ENCODE measurements at places on chromosomes 1 and 21. TPM values are rescaled to one million over a fixed set of nuclear protein-coding genes. Genes with fewer than 3 reads are reported as not detected.
A peak's percentile ranks its signal among the peaks of the same experiment; 100 is the strongest.

Gene LRRC53
- polyA plus RNA-seq = not detected

Gene AKT3
- polyA plus RNA-seq = 0.56 TPM

Gene PODN
- polyA plus RNA-seq = not detected

Gene RNF186
- not detected for polyA plus RNA-seq

Gene TATDN3
- polyA plus RNA-seq = 18.5 TPM

Gene SLFNL1
- polyA plus RNA-seq = not detected

Gene OR6K3
- not detected for polyA plus RNA-seq

Gene C1QTNF12
- 0.31 TPM for polyA plus RNA-seq

Gene TDRD5
- not detected for polyA plus RNA-seq

Gene HSD3B1
- not detected for polyA plus RNA-seq

Gene TTC24
- not detected for polyA plus RNA-seq

Gene OR2L5
- not detected for polyA plus RNA-seq

GRCh38 chr1:219402925-219403324 lies 210.0 kb downstream of the ZC3H11B start:
- H3K4me3 ChIP-seq = no peak overlapping the region
- DNase-seq = no peak
- no peaks in the 10 kb centered on the region for H3K36me3 ChIP-seq
- no peaks in the 10 kb centered on the region for H3K27me3 ChIP-seq
- H3K27ac ChIP-seq = no peak overlapping the region

GRCh38 chr1:185788386-185788785 lies 54.2 kb downstream of the HMCN1 start:
- no peaks in the 10 kb centered on the region for H3K27me3 ChIP-seq
- H3K4me1 ChIP-seq = no peaks in the 10 kb centered on the region
- no peak overlapping the region for H3K27ac ChIP-seq
- H3K4me3 ChIP-seq = no peak overlapping the region

- no peaks in the 10 kb centered on the region for H3K27me3 ChIP-seq
- H3K27ac ChIP-seq = peak overlapping the region; percentile 98
- no peak overlapping the region for H3K4me3 ChIP-seq
- H3K36me3 ChIP-seq = peaks cover 18% of the 10 kb centered on the region
- H3K4me1 ChIP-seq = peaks cover 53% of the 10 kb centered on the region
Observed at GRCh38 chr1:169890761-169891538, 2.7 kb downstream of the SCYL3 start.

- H3K4me1 ChIP-seq = no peaks in the 10 kb centered on the region
- no peak overlapping the region for H3K27ac ChIP-seq
- H3K27me3 ChIP-seq = no peaks in the 10 kb centered on the region
- no peak for DNase-seq
Observed at GRCh38 chr1:19327736-19328135, 15.6 kb downstream of the SLC66A1 start.

- H3K4me3 ChIP-seq = peak overlapping the region; percentile 99
- H3K36me3 ChIP-seq = peaks cover 18% of the 10 kb centered on the region
- H3K27ac ChIP-seq = peak overlapping the region; percentile 90
- H3K4me1 ChIP-seq = peaks cover 59% of the 10 kb centered on the region
- no peak for DNase-seq
- no peaks in the 10 kb centered on the region for H3K27me3 ChIP-seq
Observed at GRCh38 chr1:153957744-153958110, 685 bp downstream of the CRTC2 start.

GRCh38 chr21:36852293-36852692 lies 114.2 kb downstream of the HLCS start:
- no peak overlapping the region for H3K4me3 ChIP-seq
- no peaks in the 10 kb centered on the region for H3K4me1 ChIP-seq
- H3K27me3 ChIP-seq = no peaks in the 10 kb centered on the region
- no peak overlapping the region for H3K27ac ChIP-seq
- H3K36me3 ChIP-seq = no peaks in the 10 kb centered on the region

DNA sequence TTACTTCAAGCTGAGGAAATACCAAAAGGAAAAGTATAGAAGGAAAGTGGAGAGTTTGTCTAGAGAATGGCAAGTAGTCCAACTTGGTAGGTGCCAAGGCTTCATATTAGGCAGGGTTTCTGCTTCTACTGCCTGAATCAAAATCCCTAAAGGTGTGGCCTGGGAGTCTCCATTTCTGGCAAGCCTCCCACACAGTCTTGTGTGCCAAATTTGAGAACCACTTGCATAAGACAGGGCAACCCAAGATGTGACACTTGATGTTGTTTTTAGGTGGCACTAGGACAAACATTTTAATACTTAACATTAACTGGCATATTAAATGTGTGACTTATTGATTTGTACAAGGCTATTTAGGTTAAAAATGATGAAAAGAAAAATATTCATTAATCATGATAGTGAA lies 60.1 kb downstream of the ATG4C start:
- no peak for DNase-seq
- H3K4me3 ChIP-seq = no peak overlapping the region
- H3K27me3 ChIP-seq = no peaks in the 10 kb centered on the region
- H3K4me1 ChIP-seq = no peaks in the 10 kb centered on the region

DNA sequence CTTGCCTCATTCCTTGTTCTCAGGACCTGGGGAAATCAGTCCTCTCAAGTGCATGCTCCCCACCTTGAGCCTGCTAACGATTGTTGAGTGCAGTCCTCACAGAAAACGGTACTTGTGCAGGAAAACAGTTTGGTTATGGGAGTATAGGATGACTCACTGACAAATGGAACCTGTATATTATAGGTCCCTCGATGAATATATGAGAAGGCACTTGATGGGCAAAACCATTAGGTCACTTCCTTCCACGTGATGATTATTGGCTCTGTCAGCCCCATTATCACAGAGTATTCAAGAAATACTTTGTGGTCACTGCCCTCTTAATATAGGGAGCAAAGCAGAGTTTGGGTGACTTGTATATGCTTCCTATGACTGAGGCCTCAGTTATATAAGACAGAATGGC lies 6.2 kb downstream of the CCDC17 start:
- no peaks in the 10 kb centered on the region for H3K4me1 ChIP-seq
- H3K27ac ChIP-seq = no peak overlapping the region
- no peak overlapping the region for H3K4me3 ChIP-seq
- DNase-seq = no peak

DNA sequence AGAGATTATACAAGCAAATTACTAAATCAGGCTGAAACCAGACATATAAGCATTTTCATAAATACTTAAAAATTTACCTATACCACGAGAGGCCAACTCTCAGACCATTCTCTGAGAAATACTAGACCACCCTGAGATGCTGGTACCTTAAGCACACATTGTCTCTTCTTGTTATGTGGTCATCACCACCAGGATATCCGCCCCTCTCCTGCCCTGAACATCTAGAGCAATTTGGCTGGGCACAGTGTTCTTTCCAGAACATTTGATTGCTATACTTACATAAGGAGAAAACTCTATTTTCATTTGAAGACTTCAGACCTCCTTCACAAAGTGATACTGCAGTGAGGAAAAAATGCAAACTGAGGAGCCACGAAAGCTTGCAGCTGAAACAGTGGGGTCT lies 36.2 kb upstream of the DUSP10 start:
- DNase-seq = no peak
- no peaks in the 10 kb centered on the region for H3K36me3 ChIP-seq
- H3K27me3 ChIP-seq = no peaks in the 10 kb centered on the region
- H3K4me1 ChIP-seq = peaks cover 59% of the 10 kb centered on the region
- no peak overlapping the region for H3K4me3 ChIP-seq

GRCh38 chr1:193355178-193355577 lies 168.8 kb upstream of the B3GALT2 start:
- no peaks in the 10 kb centered on the region for H3K4me1 ChIP-seq
- no peak overlapping the region for H3K27ac ChIP-seq
- no peak overlapping the region for H3K4me3 ChIP-seq
- H3K27me3 ChIP-seq = no peaks in the 10 kb centered on the region
- DNase-seq = no peak

GRCh38 chr1:81635816-81636215 lies 164.9 kb upstream of the ADGRL2 start:
- H3K27me3 ChIP-seq = no peaks in the 10 kb centered on the region
- H3K36me3 ChIP-seq = no peaks in the 10 kb centered on the region
- H3K4me1 ChIP-seq = no peaks in the 10 kb centered on the region
- DNase-seq = no peak

- no peak overlapping the region for H3K27ac ChIP-seq
- H3K27me3 ChIP-seq = no peaks in the 10 kb centered on the region
- H3K36me3 ChIP-seq = no peaks in the 10 kb centered on the region
- no peak for DNase-seq
Observed at GRCh38 chr21:18443085-18443484, 39.5 kb upstream of the TMPRSS15 start.

DNA sequence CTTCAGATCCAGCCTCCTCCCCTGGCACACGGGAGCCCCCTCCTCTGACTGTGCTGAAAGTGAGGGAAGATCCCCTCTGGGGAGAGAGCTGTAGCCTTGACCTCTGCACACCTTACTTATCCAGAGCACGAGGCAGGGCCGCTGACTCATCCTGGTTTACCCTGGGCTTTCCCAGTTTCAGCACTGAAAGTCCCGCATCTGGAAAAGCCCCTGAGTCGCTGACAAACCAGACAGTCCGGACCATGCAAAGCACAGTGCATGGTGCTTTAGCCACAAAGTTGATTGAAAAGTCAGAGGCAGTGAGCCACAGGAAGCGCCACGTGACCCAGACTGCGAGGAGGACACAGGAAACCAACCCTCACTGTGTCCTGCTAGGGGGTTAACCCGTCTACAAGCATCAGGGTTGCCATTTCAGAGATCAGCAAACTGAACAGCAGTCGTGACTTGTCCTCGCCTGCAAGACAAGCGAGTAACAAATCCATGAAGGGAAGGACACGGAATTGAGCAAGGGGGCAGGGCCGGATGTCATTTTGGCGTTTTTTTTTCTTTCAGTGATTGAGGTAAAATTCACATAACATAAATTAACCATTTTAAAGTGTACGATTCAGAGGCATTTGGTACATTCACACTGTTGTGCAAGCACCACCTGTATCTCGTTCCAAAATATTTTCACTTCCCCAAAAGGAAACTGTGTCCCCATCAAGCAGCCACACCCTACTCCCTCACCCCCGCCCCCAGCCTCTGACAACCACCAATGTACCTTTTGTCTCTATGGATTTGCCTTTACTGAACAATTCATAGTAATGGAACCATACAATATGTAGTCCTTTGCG lies 19.9 kb upstream of the IFNGR2 start:
- DNase-seq = peak; percentile 57
- no peaks in the 10 kb centered on the region for H3K36me3 ChIP-seq
- H3K27me3 ChIP-seq = no peaks in the 10 kb centered on the region
- peak overlapping the region; percentile 67 for H3K4me3 ChIP-seq
- H3K27ac ChIP-seq = peak overlapping the region; percentile 45
- H3K4me1 ChIP-seq = peaks cover 65% of the 10 kb centered on the region

GRCh38 chr1:178004926-178005391 lies 35.1 kb upstream of the SEC16B start:
- no peaks in the 10 kb centered on the region for H3K36me3 ChIP-seq
- DNase-seq = no peak
- no peaks in the 10 kb centered on the region for H3K4me1 ChIP-seq
- no peak overlapping the region for H3K27ac ChIP-seq
- no peaks in the 10 kb centered on the region for H3K27me3 ChIP-seq

DNA sequence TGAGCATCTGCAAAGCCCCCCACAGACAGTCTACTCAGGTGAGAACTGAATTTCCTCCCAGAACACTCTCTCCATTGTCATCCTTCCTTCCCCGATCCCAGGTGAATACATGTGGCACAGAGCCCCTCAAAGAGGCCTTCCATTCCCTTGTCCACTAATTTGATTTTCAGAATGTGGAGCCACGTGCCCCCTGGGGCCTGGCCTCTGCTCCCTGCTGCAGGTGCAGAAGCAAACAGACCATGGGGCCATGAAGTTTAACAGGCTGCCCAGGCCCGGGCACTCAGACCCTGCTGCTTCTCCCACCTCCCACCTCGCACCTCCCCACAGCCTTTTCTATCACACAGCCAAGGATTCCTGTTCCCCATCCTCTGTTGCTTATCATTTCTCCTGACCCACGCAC lies 243.8 kb upstream of the RAB4A start:
- no peak for DNase-seq
- H3K36me3 ChIP-seq = no peaks in the 10 kb centered on the region
- no peaks in the 10 kb centered on the region for H3K27me3 ChIP-seq
- H3K27ac ChIP-seq = peak overlapping the region; percentile 24

GRCh38 chr1:219085082-219085481 lies 88.6 kb upstream of the LYPLAL1 start:
- H3K4me3 ChIP-seq = no peak overlapping the region
- no peak overlapping the region for H3K27ac ChIP-seq
- no peak for DNase-seq
- H3K4me1 ChIP-seq = no peaks in the 10 kb centered on the region
- no peaks in the 10 kb centered on the region for H3K36me3 ChIP-seq

GRCh38 chr1:44549510-44549909 lies 124.8 kb downstream of the TMEM53 start:
- H3K4me1 ChIP-seq = no peaks in the 10 kb centered on the region
- DNase-seq = no peak
- H3K4me3 ChIP-seq = no peak overlapping the region
- no peaks in the 10 kb centered on the region for H3K27me3 ChIP-seq
- H3K36me3 ChIP-seq = no peaks in the 10 kb centered on the region

DNA sequence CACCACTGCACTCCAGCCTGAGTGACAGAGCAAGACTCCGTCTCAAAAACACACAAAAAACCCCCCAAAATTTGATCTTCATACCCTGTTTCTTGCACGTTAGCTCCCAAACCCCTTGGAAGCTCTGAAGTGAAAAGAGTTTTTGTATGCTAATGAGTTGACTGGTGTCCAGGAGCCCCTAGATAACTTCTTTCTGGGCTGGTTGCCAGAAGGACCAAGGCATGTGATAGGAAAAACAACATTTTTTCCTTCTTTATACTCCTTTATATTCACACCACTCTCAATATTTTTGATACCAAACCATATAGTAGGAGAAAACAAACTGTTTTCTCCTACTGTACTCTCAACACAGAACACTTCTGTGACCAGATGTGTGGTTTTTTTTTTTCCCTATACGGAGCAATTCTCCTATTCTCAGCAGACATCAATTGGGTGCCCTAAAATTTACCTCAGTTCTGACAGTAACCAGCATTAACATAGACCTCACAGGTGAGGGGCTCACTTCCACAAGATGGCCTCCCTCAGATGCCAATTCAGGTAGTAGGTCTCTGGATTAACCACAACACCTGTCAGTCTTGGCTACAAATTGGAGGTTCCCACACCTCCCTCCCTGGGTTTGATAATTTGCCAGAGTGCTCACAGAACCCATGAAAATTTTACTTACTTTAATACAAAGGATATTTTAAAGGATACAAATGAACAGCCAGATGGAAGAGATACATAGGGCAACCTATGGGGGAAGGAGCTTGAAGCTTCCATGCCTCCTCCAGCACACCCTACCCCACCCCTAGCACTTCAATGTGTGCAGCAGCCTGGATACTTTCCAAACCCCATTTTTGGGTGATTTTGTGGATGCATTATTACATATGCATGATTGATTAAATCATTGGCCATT lies 25.6 kb downstream of the ZYG11B start:
- no peaks in the 10 kb centered on the region for H3K4me1 ChIP-seq
- no peaks in the 10 kb centered on the region for H3K27me3 ChIP-seq
- DNase-seq = no peak
- no peak overlapping the region for H3K4me3 ChIP-seq
- H3K36me3 ChIP-seq = no peaks in the 10 kb centered on the region
- H3K27ac ChIP-seq = no peak overlapping the region
